ENCODE measurements at places on chromosomes 13 and 19.

GRCh38 chr19:10036601-10037071 lies 23.4 kb downstream of the RDH8 start:
- DNase-seq, result no peak

DNA sequence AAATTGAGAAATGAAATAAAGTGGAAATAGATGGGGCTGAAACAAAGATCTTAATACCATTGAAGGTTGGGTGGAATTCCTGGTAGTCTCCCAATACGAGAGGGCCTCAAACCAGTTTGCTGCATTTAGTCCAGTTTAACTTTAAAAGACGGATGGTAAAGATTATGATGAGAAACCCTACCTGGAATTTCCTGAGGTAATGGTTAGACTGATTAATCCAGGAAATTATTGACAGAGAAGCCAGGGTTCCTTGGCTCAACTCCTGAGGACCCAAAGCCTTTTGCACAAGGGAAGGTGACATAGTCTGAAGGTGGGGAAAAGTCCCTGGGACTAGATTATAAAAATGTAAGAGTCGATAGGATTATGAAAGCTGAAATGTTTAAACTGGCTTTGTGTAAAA lies 133.2 kb upstream of the SLITRK5 start:
- DNase-seq, result no peak

DNA sequence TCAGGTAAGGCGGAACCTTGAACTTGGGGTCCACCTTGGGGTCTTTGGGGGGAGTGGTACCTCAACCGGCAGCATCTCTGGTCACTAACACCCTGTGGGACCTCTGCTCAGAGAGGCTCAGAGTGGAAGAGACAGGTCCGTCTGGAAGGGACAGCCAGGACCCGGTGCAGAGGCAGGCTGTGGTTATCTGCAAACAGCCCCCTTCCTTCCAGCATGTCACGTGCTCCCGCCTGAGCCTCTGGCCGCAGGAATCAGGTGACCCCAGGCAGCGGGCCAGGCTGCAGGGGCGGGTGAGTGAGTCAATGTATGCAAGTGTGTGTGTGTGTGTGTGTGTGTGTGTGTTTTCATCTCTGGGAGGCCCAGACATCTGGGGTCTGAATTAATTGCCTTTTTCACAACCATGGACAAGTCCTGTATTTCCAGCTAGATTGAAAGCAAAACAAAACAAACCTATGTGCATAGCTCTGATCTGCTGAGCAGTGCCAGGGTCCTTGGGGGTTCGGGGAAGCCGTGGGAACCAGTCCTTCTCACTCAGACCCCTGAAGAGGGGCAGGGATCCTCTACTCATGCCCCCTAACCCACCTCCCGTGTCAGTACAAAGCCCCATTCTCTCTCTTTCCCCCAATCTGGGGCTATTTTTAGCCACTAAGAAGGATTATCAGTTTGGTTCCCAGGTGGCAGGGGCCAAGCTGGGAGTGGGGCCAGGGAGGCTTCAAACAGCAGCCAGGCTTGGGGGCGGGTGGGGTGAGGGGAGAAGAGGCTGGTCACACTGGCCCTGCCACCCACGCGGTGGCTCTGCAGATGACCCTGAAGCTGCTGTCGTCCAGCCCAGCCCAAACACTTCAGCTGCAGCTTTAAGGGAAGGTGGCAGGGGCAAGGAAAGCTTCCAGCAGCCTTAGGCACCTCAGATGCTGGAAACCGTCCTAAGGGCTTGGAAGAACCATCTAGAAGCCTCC lies 31.4 kb downstream of the CERS4 start:
- DNase-seq, result no peak

- no peak for DNase-seq
These were observed 23.3 kb upstream of the SPART start for GRCh38 chr13:36369268-36370107.

- no peak for DNase-seq
These were observed 2.2 kb downstream of the SBNO2 start for GRCh38 chr19:1171755-1172352.

GRCh38 chr13:77379508-77379907 lies 52.6 kb upstream of the MYCBP2 start:
- no peak for DNase-seq

DNA sequence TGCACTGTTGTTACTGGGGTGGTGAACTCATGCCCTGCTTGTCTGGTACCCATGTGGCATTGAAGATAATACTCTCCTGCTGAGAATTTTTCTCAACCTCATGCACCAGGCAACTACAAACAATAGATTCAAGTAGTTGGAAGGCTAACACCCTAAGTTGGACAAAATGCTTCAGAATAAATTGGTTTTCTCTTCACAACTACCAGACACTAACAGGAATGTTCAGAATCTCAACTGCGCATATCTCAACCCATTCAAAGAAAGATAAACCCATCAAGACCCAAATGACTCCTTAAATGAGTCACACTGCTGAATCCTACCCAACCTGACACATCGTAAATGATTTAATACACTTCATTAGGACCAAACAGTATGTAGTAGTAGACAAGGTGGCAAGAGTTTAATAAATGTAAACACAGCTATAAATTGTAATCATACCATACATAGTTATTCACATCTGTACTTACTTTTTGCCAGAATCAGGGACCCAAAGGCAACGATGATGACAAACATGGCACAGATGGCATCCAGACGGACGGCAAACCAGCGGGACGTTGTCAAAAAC lies 227.4 kb downstream of the ABCC4 start:
- DNase-seq, result no peak

DNA sequence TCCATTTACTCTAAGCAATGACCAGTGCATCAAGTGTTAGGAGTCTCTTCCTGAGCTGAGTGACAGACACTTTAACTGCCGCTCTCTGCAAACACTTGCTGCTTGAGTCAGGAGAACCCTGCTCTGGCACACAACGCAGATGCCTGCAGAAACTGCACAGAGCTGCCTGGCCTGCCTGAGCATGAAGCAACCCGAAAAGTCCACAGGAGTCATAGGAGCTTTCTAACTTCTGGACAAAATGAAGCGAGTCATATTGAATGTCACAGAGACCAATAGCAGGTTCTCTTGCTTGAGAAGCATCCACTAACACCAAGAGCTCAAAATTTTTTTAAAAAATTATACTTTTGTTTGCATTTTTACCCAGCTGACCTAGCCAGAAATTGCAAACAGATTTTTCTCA lies 232.4 kb downstream of the LHFPL6 start:
- no peak for DNase-seq

GRCh38 chr13:47549219-47549752 lies 451.8 kb downstream of the SUCLA2 start:
- DNase-seq, result no peak

- no peak for DNase-seq
These were observed 12.8 kb downstream of the RGCC start for GRCh38 chr13:41470196-41470595.

DNA sequence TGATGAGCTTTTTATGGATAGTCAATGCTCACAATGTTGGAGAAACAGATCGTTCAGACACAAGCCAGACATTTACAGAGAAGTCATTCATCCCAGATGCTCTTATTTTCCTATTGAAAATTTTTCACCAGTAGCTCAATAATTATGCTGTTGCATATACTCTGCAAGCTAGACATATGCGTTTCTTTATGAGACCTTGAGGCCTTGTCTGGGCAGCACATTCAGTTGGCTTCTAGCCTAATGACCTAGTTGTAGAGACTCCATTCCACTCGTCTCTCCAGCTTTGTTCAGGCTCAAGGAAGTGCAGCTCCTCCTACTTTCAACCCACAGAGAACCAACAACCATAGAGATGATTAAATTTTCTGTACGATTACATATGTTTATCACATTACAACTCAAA lies 237.7 kb downstream of the MZT1 start:
- DNase-seq, result no peak

- no peak for DNase-seq
These were observed 617.5 kb upstream of the KLF12 start for GRCh38 chr13:74751739-74752138.

DNA sequence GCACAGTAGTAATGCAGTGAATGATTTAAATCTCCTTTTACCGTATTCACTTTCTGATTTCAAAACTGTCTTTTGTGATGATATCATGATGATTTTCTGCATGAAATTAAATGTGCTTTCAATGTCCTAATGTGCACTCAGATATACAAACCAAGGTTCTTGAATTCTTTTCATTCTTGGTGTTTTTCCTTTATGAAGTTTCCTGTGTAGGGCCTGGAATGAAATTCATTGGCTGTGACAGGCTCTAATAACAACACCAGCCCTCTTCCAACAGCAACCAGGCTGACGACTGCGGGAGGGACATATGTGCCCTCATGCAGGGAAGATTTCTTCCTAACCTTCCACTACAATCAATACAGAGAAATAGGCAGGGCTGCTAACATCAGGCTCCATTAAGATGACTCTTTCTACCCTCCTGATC lies 1052.0 kb downstream of the DIAPH3 start:
- DNase-seq, result no peak

DNA sequence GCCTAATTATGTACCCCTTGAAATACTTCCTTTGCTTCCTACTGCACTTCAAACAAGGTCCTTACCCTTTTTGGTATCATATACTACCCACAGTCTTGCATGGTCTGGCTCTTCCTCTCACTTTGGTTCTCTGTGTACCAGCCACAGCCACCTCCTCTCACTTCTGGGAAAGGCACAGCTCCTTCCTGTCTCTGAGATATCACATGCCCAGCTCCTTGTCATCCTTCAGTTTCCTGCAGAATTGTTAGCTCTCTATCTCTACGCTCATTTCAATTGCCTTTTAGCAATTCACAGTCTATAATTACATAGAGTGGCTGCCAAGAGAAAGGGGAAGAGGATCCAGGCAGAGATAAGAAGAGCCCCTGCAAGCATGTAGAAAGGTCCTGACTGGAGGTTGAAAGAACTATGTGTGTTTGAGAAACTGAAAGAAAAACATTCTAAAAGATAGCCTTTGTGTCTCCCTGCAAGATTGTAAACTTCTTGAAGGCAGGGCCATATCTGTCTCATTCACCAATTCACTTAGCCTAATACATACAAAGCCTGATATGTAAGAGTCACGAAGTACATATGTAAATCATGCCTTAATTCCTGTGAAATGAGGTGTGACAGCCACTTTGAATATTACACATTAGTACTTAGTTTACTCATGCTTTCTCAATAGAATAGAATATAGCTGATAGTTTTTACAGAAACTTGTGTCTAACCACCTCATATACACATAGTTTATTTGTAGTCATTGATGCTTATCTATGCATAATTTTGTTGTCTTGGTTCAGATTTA lies 933.1 kb downstream of the DIAPH3 start:
- DNase-seq, result no peak

DNA sequence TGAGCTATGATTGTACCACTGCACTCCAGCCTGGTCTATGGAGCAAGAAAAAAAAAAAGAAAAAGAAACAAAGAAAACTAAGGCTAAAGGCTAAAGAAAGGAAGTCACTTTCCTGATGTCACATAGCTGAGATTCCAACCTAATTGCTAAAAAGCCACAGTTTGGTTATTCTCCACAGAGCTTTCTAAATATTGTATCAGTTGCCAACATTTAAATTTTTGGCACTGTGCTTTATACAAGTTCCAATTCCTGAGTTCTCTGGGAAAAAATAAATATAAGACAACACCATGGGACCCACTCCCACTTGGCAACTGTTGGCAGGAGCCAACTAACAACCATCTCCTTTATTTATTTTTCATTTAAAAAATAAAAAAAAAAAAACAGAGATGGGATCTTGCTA lies 11.2 kb upstream of the LYPD3 start:
- DNase-seq, result no peak

DNA sequence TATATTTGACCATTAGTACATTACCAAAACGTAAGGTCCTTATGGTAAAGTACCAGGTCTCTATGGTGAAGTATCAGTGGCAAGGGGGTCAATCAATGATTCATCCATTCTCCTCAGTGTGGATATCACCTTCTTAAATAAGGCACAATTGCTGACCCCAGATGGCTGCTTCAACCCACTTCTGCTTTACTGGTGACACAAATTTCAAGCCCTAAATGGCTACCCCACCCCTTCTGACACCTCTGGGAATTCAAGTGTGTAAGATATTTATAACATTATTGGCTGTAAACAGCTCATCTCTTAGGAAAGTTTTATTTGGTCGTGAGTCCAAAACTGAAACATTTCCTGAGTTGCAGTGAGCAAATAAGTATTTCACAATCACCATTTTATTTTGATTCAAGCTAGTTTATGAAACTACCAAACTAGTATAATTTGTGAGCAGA lies 7.9 kb upstream of the WBP4 start:
- no peak for DNase-seq

DNA sequence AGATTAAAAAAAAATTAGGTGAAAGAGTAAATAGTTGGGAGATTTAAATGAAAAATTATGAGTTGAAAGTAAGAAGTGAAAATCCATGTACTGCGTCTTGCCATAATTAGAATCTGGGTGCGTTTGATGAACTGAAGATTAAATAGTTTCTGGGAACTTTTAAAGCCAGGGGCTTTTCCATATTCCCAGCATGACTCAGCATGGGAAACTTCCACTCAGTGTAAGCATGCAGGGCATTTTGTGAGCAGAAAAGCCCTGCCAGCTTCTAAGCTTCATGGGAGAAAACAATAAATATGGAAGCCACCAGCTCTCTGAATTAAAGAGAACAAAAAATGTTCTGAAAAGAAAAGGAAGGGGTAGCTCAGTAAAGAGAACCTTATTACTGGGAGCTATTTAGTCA lies 62.0 kb upstream of the EDNRB start:
- DNase-seq, result no peak

GRCh38 chr13:20127562-20128458 lies 33.0 kb downstream of the GJA3 start:
- DNase-seq, result no peak

GRCh38 chr13:27631665-27632064 lies 10.0 kb downstream of the POLR1D start:
- DNase-seq, result no peak

DNA sequence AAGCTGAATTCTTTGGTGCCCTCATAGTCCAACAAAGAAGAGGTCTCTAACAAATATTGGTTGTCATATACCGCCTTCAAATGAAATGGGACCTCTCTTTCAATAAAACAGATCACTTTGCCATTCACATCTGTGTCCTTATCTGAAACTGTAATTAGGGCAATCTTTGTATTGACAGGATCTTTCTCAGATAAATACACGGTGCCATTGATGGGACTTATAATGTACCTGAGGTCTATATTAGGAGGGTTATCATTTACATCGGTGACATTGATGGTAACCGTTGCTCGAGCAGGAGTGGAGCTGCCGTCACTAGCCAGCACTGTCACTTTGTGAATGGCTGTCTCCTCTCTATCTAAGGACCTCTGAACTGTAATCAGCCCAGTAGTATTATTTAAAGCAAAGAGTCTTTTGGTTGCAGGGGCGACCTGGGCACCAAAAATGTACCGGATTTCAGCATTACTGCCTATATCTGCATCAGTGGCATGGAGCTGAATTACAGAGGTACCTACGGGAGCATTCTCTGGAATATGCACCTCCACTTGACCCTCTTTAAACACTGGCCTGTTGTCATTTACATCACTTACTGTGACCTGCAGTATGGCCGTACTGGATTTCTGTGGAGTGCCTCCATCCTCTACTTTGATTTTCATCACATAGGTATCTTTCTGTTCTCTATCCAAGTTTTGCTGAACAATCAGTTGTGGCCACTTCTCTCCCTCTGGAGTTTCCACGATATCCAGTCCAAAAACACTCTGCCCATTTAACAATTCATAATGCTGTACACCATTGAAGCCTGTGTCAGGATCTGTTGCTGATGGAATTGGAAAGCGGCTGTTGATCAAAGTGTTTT lies 2.8 kb downstream of the PCDH9 start:
- no peak for DNase-seq

All from NCI-H2081 treated with DMSO at 0.1 percent for 48 hours (cell line).